ENCODE measurements at places on chromosomes 11 and 22.

DNA sequence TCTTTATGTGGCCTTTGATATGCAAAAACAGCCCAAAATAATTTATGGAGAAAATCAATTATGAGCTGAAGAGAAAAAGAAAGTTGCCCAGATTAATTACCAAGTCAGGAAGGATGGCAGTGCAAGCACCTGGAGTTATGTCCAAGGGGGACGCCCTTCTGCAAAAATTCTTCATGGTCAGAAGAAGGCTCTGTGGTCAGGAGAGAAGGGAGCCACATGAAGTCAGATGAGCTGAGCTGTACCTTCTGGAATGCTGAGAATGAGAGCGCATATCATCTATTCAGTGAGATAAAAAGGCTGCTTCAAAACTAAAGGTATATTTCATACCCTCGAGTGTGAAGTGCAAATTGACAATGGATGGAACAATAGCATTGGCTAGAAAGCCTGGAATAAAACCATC, 607.4 kb downstream of the NTM start:
- no peak for DNase-seq

DNA sequence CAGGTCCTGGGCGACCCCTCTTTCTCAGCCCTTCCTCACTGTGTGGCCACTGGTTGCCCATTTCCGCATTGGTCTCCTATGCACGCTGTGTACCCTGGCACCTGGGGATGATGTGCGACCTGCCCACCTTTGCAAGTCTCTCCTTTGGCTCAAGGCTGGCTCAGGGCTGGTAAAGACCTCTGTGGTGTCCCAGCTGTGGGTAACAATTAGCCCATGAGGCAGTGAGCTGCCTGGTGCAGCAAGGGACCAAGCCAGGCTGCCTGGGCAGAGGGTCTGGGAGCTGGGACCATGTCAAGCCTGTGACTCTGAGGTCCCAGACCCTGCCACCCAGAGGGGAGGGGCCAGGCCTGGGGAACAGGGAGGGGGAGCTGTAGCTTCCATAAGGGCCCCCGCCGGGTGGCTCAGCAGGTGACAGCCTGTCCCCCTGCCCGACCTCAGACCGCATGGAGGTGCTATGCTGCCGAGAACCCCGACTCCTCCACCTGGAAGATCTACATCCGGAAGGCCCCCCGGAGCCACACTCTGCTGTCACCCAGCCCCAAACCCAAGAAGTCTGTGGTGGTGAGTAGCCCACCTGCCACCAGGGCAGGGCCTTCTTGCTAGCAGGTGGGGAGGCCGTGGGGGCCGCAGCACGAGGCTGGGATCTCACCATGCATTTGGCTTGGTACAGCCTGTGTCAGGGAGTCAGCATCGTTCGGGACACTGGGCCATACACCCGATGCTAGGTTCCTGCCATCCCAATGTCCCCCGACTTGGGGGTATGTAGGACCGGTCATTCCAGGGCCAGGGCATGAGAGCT, 112.5 kb downstream of the KCNQ1OT1 start:
- no peak for DNase-seq

GRCh38 chr11:14641801-14642200, 1.8 kb upstream of the PDE3B start:
- no peak for DNase-seq

DNA sequence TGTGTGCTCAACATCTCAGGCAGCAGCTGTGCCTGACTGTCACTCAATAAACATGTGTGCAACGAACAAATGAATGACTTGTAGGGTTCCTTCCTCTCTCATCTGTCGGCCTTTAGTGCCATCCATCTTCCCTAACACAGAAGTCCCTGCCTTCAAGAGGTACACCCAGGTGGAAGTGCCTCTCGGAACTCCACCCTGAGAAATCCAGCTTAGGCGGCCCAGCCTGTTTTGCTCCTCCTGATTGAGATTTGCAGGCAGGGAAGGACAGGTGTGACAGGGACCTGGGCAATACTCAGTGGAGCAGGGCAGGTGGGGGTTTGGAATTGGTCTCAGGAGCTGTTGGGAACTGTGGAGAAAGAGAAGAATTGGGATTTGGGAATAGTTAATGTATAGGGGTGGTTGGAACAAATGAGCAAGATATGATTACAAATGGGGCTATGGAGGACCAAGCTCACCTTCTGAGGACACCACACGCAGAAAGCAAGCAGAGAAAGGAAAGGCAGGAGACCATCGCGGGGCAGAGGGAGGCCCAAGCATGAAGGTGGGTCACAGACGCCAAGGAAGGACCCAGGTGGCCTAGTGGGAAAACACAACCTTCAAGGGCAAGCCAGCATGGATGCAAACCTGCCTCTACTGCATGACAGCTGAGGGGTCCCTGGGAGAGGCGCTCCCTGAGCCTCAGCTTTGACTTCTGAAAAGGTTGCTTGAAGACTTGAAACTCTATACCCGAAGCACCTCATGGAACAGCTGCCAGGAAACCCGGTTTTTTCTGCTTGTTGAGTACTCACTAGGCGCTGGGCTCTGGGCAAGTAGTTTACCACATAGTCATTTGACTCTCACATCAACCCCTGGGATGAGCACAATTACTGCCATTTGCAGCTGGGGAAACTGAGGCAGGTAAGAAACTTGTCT, 40.9 kb upstream of the ANO1 start:
- DNase-seq, result no peak

GRCh38 chr22:37282385-37282677, at the start of gene CYTH4:
Gene CYTH4 (plus strand): TSS chr22:37282508. CDS start chr22:37282570, 62 bp downstream.
- DNase-seq, result no peak

- DNase-seq, result no peak
Measured at GRCh38 chr22:32746732-32747131, 54.8 kb upstream of the TIMP3 start.

- DNase-seq, result no peak
Measured at GRCh38 chr22:24089951-24090350, 78.8 kb downstream of the CABIN1 start.

GRCh38 chr22:50694099-50694605, 21.5 kb downstream of the SHANK3 start:
- no peak for DNase-seq

GRCh38 chr11:65791719-65792213, 4.9 kb downstream of the OVOL1 start:
- no peak for DNase-seq

- DNase-seq, result no peak
Measured at GRCh38 chr11:74412321-74412720, 14.1 kb upstream of the PGM2L1 start.

GRCh38 chr22:50672471-50673230, at the start of gene SHANK3:
Gene SHANK3 (plus strand): TSS chr22:50672823.
- DNase-seq, result no peak

- no peak for DNase-seq
Measured at GRCh38 chr11:40679276-40679675, 780.2 kb downstream of the LRRC4C start.

- no peak for DNase-seq
Measured at GRCh38 chr11:129312730-129313503, 62.7 kb upstream of the BARX2 start.

- no peak for DNase-seq
Measured at GRCh38 chr22:43895986-43896645, 4.3 kb upstream of the PNPLA5 start.

GRCh38 chr11:119693253-119693815, 35.7 kb downstream of the NECTIN1 start:
- no peak for DNase-seq

- DNase-seq, result no peak
Measured at GRCh38 chr11:120136356-120136755, 1.6 kb downstream of the TRIM29 start.

- DNase-seq, result peak; percentile 41
Measured at GRCh38 chr11:46006418-46007070, 84.1 kb downstream of the LARGE2 start.

DNA sequence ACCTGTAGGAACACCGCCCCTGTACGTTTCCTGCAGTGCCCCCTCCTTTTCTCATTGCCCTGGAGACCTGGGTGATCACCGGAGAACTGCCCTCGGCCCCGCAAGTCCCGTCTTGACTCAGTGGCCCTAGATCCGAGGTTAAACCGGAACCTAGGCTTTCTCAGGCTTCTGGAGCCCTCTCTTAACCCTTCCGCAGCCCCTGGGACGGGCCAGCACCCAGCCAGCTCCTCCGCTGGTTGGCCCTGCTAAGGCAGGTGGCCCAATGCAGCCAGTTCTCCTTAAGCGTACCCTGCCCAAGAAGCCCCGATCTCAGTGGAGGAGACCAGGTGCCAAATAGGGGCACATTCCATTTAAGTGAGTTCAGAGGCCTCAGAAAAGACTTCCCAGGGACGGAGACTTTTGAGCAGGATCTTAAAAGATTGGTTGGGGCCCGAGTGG, 776 bp downstream of the NLRX1 start:
- DNase-seq, result no peak

- DNase-seq, result no peak
Measured at GRCh38 chr22:35604621-35605368, 12.3 kb downstream of the MB start.

DNA sequence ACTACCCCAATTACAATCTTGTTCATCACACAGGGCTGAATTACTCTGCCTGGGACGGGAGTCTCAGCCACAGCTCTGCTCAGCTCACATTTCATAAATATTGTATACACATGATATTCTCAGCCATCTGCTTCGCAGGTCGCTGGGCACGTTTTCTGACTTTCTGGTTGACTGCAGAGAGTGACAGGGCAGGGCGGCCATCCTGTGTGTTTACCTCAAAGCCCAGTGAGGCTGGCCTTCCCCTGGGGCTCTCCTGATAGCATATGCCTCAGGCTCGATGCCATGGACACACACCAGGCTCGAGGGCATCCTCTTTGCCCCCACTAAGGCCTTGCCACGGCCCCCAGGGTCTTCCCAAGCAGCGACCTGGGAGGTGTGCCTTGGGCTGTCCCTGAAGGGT, 345.0 kb downstream of the CADM1 start:
- DNase-seq, result no peak

GRCh38 chr22:23938328-23939016, 22.5 kb downstream of the GSTT2B start:
- DNase-seq, result no peak

DNA sequence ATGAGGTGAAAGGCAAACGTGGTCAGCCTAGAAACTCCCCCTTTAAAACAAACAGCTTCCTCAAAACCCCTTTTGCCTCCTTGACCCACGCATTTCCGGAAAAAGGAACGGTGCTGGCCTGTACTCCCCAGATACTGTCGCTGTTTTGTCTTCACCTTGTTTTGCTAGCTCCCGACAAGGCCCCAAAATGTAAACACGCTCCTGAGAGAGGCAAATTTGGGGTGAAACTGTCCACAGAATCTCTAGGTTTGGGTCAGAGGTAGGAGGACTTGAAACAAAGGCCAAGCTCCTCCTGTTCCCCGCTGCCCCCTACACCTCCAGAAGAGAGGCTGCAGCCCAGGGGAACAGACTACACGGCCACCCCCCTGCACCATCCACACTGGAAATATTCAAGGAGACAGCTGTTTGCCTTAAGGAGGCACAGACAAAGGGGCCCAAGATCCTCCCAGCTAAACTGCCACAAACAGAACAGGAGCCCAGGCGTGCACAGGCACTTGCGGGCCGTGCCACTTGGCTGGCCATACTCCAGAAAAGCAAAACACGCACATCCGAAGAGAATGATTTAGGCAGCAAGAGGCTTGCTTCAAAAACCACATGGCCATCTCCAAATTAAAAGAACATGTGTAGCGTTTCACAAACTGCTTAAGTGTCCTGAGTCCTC, 160.5 kb upstream of the GRK3 start:
- DNase-seq, result no peak

DNA sequence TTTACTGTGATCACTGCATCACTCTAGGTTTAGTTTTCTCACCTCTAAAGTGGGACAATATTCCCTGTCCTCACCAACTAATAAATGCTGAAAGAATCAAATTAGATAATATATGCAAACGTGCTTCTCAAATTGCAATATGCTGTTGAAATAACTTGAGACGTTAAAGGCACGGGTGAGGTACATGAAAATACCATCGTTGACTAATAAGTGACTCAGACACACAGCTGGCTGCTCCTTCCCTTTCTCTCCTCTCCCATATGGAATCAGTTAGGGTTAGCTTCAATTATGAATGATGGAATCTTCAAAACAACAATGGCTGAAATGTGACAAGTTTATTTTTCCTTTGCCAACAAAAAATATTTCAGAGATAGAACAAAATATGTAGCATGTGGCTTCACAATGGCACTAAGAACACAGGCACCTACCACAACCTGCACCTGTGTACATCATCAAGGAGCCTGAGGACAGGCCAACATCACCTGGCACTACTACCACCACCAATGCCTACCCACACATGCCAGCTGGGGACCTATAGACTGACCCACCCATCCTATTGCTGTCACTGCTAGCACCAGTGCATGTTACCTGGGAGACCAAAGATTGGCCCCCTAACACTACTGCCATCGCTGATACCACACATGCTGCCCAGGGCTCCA, 13.7 kb downstream of the GDPD4 start:
- DNase-seq, result peak; percentile 43

GRCh38 chr22:39915295-39915726, 14.4 kb downstream of the GRAP2 start:
- no peak for DNase-seq

- no peak for DNase-seq
Measured at GRCh38 chr22:43273902-43274484, 69.2 kb downstream of the SCUBE1 start.

DNA sequence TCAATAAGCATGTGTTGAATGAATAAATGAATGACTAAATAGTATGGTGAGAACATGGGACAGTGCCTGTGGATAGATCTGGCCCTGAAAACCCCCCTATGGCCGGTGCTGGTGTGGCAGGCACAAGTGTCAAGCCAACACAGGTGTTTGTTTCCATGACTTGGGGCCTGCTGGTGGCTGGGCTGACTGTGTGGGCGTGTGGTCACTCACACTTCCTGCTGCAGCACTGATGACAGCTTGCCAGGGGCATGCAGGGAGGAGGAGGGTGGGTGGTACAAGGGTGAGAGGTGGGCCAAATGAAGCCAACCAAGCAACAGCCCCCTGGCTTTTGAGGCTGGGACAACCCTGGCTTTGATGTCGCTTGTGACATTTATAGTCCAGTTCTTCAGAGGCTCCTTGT, 30.3 kb upstream of the ABCC8 start:
- no peak for DNase-seq

GRCh38 chr11:61011229-61011870, 39.9 kb downstream of the CD6 start:
- no peak for DNase-seq

- no peak for DNase-seq
Measured at GRCh38 chr11:65398362-65398910, 12.0 kb downstream of the FRMD8 start.

- DNase-seq, result no peak
Measured at GRCh38 chr11:86210898-86211297, 33.7 kb upstream of the EED start.

GRCh38 chr11:662689-663274, 25.7 kb downstream of the DRD4 start:
- peak; percentile 13 for DNase-seq

- no peak for DNase-seq
Measured at GRCh38 chr11:111373590-111373989, 5.5 kb downstream of the POU2AF1 start.

DNA sequence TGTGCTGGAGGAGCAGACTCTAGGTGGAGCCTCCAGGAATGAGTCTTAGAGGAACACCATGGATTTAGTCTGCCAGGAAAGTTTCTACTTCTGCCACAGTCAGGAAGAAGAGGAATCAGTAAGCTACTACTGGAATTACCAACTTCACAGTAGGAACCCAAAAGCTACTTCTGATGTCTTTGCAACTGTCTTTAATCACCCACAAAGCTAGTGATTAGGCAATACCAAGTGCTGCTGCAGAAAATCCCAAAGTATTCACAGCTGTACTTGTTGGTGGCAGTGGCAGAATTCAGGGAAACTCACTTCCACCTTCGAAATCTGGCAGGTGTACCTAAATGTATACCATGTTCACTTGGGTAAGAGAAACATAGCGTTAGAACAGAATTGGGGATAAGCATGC, 264.5 kb upstream of the SORL1-AS1 start:
- no peak for DNase-seq
